ENCODE measurements at places on chromosomes 5 and 9.

DNA sequence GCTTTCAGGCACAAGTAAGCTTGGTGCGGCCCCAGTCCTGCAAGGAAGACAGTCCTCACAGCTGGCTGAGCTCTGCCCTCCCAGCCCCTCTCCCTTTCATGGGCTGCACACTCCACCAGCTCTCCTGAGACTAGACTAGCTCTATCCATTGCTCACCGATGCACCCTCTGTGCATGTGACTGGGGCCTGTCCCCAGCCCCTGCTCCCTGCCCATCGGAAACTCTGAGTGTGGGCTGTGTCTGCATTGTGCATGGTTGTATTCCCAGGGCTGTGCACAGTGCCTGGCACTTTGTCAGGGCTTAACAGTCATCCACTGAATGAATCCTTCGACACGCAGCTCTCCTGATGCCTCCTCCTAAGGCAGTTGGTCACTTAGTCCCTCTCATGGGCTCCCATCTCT, 92.2 kb downstream of the PPARGC1B start:
- no peak for DNase-seq

- no peak for DNase-seq
These were observed 189.7 kb downstream of the ATPSCKMT start for GRCh38 chr5:10059980-10060379.

- DNase-seq: no peak
These were observed 402.3 kb downstream of the TAF11L14 start for GRCh38 chr5:18036531-18036930.

DNA sequence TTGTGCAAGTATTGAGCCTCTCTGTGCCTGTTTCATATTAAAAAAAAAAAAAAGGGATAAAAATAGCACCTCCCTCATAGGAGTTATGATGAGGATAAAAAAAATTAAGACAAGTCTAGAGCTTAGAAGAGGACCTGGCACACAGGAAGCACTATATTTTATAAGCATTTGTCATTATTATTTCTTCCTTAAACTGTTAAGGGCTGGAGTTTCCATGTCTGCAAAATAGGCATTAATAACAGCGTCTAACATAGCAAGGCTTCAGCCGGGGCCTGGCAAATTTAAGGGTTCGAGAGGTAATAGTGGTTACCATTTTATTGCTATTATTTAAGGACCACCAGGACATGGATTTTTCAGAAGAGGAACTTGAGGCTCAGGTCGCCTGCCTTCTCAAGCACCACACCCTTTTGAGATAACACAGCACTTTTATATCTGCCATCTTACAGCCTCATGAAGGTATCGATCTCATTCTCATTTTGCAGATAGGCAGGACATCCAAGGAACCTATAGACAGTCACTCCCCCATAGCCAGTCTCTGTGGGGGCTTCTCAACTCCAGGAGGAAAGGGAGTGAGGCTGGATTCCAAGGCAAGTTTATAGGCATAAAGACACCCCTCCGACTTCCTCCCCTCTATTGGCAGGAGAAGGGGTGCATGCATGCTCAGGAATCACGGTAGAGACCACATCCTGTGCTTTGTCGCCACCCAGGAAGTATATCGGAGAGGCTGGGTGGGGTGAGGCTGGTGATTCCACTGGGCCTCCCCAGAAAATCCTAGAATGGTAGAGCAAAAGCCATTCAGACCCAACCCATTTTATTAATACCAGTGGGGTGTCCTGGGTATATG, 2.4 kb downstream of the ANXA6 start:
- DNase-seq: peak; percentile 29

DNA sequence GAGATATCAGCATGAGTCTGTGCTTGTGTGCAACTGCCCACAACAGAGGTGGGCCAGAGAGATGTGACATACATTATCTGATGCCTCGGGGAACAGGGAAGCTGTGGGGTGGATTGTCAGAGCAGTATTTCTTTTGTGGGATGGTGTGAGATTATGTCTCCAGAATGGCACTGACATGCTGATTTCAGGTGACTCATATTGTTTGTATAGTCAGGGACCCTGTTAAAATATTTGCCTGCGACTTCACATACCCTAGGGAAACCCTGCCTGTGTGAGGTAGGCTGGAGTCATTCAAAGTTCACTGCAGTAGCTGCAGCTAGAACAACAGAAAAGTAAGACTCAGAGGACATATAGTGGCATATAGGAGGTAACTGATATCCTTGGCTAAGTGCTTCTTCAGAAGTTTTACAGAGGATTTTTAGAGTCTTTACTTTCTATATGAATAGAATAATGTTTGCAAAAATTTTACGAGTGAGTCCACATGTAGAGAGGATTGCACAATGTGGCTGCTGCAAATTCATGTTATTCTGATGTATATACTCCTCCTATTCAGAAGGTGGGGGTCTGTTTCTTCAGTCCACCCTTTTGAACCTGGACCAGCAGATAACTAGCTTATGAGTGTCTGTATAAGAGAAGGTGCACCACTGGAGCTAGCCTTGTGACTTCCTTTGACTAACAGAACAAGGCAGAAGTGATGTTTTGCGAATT, 89.3 kb downstream of the MACIR start:
- no peak for DNase-seq

Measured in LHCN-M2 (cell line).